ENCODE measurements at places on chromosomes 3 and 15.
A peak's percentile ranks its signal among the peaks of the same experiment; 100 is the strongest.

GRCh38 chr15:59965741-59966140 is 38.4 kb upstream of the FOXB1 start:
- no peak for DNase-seq

- no peak for DNase-seq
These were observed 163.2 kb upstream of the COL8A1 start for GRCh38 chr3:99475229-99475628.

- DNase-seq, result no peak
These were observed 12.6 kb downstream of the IL12A start for GRCh38 chr3:160001148-160001760.

DNA sequence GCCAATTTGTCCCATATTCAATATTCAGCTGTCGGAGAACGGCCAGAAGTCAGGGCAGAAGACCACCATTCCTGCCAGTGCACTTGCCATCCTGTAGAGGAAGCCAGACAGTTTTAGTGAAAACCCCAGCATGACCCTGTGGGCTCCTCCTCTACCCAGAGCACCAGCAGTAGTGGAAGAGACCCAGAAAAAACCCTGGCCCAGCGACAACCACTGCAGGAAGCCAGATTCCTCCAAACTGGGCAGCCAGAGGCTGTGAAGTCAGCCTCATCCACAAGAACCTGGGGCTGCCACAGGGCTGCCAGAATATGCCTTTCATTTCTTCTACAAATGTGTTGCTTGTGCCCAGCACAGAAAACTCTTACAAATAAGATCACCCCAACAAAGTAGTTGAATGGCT is 67.3 kb downstream of the HMCES start:
- DNase-seq, result no peak

DNA sequence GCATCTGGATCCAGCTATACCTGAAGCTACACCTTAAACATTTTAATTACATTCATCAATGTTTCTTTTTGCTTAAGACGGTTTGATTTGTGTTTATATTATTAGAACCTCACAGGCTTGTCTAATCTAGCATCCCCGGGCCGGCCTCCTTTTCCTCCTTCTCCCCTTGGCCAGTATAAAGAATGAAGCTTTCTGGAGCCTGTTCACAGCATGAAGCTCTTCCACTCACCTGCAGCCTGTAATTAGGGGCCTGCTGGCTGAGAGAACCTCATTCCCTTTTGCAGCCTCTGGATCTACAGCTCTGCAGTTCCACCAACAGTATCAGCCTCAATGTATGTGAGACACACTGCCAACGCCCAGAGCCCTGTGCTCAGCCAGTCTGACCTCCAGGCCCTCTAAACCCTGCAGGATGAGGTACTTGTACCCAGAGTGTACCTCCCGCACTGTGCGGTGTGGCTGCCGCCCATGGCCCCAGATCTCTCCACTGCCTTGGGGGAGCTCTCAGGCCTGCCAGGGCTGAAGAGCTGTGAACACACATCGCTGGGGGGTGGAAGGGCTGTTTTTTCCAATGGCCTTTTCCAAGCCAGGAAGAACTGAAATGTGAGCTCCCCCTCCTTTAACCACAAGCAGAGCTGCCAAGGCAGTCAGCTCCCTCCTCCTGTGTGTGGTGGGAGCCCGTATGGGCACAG is 114.7 kb upstream of the ALDH1A3 start:
- peak; percentile 17 for DNase-seq

- DNase-seq, result no peak
These were observed 77.6 kb downstream of the TCF12 start for GRCh38 chr15:56996093-56996492.

GRCh38 chr3:99625237-99625622 is 13.2 kb upstream of the COL8A1 start:
- no peak for DNase-seq

GRCh38 chr3:66010739-66011655 is 27.7 kb downstream of the MAGI1 start:
- no peak for DNase-seq

DNA sequence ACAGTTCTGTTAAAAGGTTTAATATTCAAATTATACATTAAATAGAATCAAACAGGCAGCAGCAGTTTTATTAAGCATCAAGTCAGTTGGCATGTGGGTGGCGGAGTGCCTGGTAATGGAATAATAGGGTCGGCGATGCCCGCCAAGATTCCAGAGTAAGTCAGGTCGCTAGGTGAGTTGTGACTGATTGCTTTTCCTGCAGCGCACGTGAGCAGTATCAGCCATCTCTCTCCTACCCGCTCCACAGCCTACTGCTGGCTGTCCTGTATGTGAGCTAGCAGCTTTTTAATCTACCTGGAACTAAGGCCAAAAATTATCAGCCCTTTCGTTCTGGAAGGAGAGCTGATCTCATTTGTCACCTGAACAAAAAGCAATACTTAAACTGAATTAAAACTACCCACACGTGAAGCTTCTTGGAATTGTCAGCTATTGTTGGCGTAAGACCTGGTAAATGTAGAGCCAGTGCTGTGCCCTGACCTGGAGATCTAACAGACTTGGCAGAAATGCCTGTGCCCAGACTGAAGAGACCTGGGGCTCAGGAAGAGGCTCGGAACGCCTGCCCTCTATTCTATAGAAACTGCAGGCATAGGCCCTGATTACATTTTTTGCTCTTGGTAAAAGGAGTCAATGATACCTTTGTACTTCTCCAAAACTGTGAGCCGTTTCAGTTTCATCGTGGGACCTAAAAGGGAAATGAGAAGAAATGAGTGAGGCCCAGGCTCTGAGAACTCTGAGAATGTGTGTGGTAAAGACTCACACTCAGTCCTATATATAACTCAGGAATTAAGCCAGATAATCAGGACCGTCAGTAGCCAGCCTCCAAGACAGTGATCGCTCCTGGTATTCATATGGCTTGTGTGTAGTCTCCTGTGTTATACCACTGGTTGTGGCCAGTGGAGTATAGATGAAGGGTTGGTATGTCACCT is 21.9 kb downstream of the IDH3A start:
- no peak for DNase-seq

DNA sequence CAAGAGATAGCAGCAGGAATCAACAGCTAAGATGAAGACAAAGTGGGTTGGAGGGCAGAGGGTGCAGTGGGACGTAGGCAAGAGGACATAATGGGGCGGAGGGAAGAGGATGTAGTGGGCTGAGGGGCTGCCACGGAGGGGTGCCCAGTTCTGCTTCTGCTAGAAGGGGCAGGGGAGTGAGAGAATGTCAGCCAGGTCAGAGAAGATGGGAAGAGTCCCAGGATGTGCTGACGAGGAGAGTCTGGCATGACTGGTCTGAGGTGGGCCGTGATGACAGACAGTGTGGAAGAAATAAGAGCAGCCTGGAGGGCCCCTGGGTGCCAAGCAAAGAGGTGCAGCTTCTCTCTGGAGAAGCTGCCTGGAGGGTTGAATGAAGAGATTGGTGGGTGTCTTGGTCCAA is 4.0 kb downstream of the SPSB4 start:
- DNase-seq, result no peak

GRCh38 chr3:13852638-13853009 is 27.2 kb downstream of the WNT7A start:
- no peak for DNase-seq

DNA sequence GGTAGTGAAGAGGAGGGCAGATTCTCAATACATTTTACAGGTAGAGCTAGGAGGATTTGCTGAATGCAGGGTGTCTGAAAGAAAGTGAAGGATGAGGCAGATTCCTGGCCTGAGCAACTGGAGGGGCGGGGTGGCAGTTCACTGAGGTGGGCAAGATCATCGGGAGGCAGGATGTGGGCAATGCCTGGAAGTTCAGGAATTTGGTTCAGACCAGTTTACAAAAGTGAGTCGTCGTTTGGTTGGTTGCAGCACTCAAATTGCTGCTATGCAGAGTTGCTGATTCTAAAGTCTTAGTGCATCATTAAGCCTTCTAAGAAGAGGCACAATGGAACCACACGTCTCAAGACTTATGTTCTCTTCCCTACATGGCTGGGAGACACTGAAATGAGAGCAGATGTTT is 134.0 kb downstream of the MFSD1 start:
- DNase-seq, result no peak

- DNase-seq, result no peak
These were observed 19.3 kb upstream of the ANXA2 start for GRCh38 chr15:60417112-60417511.

- DNase-seq, result no peak
These were observed 29.1 kb downstream of the MKRN2 start for GRCh38 chr3:12585970-12586369.

DNA sequence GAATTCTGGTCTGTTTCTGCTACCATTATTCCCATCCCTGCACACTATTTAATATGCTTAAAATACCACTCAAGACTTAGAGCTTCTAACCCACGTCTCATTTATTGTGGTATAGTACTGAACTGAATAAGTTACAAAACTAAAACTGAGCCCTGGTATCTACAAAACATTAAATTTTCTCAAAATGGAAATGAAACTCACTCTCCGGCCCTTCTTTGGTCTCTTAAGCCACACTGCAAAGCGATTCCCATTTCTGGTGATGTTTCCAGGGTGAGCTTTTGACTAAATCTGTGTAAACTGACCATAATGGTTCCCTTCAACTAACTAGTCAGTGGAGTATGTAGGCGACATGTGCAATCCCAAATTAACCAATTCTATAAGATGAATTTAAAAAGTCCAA is 18.6 kb downstream of the KPNA4 start:
- no peak for DNase-seq

GRCh38 chr3:119011528-119011927 is 23.1 kb downstream of the IGSF11 start:
- DNase-seq, result no peak

DNA sequence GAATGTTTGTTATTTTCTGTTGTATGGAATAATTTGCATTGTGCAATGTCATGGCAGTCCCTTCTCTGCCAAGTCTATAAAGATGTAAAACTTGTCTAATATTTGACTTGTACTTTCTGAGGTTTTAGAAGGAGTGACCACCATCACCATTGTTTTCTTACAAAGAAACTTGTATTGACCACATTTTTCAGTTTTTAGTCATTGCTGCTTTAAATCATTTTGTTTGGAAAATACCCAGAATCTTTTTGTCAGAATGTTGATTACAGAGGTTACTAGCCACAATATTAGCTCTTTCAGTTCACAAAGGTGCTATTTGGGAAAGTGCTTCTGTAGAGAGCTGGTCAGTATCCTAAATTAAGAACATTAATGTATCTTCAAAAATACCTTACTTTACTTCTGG is 532.4 kb upstream of the GBE1 start:
- DNase-seq, result no peak

- no peak for DNase-seq
These were observed 365.8 kb upstream of the MCTP2 start for GRCh38 chr15:93865586-93865985.

DNA sequence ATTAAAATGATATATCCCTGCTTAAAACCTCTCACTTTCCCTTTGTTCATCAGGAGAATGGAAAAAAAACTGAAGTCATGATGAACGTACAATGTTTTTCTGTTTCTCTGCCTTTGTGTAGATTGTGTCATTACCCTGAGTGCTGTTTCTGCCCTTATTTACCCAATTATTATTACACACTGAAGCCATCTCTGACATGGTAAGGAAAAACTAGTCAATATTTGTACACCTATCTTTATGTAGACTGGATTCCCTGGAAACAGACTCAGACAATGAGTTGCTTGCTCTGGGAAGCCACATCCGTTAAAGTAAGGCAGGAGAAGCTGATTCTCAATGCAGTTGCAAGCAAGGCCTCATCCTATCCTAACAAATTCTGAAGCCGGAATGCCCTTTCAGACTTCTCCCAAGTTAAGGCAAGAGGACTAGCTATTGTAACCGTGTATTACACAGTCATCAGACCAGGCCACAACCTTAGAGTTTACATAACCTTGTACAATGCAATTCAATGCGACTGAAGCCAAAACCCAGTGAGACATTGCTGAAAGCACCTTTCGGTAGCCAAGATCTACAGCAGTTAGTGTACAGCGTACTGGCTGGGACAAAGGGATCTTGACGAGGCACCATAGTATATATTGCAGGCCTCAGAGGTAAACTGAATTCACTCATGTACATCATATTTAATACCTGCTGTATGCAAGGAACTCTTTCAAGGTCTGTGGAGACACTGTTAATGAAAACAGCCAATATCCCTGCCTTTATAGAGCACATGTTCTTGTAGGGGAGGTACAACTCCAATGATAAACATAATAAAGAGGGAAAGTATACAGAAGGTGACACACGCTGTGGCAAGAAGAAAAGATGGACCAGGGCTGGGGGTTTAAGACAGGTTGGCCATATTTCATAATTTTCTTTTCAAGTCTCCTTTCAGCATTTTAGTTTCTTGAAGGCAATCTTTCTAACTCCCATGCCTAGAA is 1040.8 kb upstream of the SEMA6D start:
- DNase-seq, result no peak

GRCh38 chr3:130894986-130895280 is 1.0 kb downstream of the ATP2C1 start:
- no peak for DNase-seq

- DNase-seq, result no peak
These were observed 79.0 kb upstream of the CDV3 start for GRCh38 chr3:133494469-133494868.

- no peak for DNase-seq
These were observed 248.8 kb downstream of the MBNL1 start for GRCh38 chr3:152517502-152517901.

GRCh38 chr3:18302517-18302916 is 122.6 kb downstream of the SATB1 start:
- DNase-seq, result no peak

GRCh38 chr3:193499136-193499770 is 55.4 kb downstream of the ATP13A4 start:
- no peak for DNase-seq

GRCh38 chr3:53890726-53891475 is 758 bp downstream of the SELENOK start:
- no peak for DNase-seq

DNA sequence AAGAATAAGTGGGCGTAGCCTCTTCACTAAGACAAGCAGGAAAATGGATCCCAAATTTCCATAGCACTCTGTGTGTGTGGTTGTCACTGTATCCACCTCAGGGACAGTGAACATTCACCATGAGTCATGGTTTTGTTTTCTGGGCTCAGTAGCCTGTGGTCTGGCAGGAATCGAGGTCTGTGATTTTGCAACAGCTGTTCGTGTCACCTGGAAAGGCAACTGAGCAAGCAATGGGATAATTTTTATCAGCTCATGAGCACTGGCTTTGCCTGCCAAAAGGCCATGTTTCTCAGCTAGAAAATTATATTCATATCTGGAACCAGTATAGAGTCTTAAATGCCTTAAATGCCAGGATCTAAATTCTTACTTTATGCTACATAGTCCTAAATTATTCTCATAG is 60.9 kb downstream of the STRIT1 start:
- DNase-seq, result peak; percentile 16

GRCh38 chr3:60746695-60747416 is 504.4 kb downstream of the FHIT start:
- no peak for DNase-seq

GRCh38 chr15:92184142-92184541 is 209.5 kb upstream of the ST8SIA2 start:
- DNase-seq, result no peak

- DNase-seq, result no peak
These were observed 45.0 kb upstream of the SPRED1 start for GRCh38 chr15:38207621-38208020.

- DNase-seq, result no peak
These were observed 217.8 kb downstream of the SHQ1 start for GRCh38 chr3:72630327-72630968.

GRCh38 chr3:124775877-124776276 is 45.6 kb downstream of the UMPS start:
- DNase-seq, result no peak

GRCh38 chr3:78912259-78912658 is 855.5 kb downstream of the ROBO1 start:
- DNase-seq, result peak; percentile 46

GRCh38 chr15:61835496-61836106 is 224.6 kb downstream of the VPS13C start:
- no peak for DNase-seq
